Stimulated activated CD4-positive, alpha-beta T cell treated with anti-CD3 and anti-CD28 coated beads, Interleukin-2, amount 100 ng/mL, for 48 hours (primary cell): ENCODE measurements at places on chromosomes 3 and 15.

DNA sequence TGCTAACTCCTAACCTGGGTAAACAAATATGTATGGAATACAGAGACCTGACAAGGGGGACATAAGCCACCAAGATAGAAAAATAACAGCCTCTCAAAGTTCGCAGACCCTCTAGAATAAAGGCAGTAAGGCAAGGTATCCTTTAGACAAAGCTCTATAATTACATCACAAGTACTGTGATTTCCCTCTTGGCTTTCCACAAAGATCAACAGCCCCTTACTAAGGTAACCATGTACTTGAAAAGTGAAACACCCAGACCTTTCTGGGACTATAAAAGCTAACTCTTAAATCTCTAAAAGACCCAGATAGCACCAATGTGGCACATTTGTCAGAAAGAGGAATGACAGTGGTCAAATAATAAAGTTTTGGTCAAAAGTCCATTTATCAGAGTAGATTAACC is 51.9 kb downstream of the TBL1XR1 start:
- no peak for DNase-seq

- no peak for DNase-seq
Observed at GRCh38 chr3:175898194-175898593, 1039.1 kb downstream of the NAALADL2 start.

- no peak for DNase-seq
Observed at GRCh38 chr3:118466795-118467330, 567.8 kb downstream of the IGSF11 start.

DNA sequence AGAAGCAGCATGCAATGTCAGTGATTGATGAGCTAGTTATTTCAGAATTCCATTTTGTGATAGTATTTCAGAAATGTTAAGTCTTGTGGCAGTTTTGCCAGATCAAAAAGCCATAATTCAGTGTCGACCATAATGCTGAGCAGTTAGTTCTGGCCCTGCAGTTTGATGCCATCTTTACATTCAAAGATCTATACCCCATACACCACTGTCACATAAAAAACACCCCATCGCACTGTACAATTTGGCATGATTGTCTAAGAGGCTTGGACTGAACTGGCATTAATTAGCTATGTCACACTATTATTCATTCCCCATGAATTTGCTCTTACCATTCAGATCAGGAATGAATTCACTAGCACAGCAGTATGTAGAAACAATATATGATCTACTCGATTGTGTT is 127.7 kb upstream of the EPHA3 start:
- no peak for DNase-seq

DNA sequence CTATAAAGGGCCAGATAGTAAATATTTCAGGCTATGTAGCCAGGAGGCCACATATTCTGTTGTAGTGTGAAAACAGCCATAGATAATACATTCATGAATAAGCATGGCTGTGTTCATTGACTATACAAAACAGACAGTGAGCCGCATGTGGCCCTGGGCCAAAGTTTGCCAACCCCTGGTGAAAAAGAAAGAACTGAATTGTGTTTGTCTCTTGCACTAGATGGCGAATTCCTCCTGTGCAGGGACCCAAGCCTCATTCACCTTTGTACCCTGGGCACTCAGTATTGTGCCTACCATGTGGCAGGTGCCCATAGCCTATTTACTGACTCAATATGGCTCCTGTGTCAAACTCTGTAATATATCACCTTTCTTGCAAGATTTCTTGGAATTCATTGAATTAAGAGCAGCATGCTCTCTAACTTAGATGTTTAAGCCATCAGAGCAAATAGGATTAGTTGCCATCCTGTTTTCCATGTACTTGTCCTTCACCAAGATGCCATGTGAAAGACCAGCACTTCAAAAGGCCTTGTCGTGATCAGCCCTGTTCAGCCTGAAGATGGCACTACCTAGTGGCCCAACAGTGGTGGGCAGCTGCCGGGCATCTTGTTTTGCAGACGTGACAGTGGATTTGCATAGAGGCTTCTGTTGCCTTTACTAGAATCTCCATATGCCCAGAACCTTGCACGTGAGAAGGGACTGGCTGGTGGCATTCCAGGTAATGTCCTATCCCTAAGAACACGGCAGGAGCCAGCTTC is 50.9 kb upstream of the CMTM7 start:
- DNase-seq: no peak

DNA sequence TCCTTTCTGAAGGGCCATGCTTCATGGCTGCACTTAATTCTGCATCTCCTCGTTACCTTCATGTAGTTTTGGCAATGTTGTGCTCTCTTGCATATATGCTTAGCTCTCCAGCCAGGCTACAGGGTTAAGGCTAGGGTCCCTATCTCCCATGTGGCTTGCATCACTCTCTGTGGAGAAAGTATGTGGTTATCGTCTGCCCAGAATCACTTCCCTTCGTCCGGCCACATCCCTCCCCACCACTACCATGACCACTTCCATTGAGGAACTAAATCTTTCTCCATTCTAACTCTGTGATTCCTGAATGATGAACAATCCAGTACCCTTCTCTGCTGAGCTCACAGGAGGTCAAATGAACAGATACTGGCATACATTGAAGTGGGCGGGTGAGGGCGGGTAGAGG is 34.0 kb downstream of the WWTR1 start:
- DNase-seq: no peak

GRCh38 chr15:39506146-39506545 is 74.7 kb upstream of the THBS1 start:
- DNase-seq: no peak

GRCh38 chr3:31573036-31573779 is 40.5 kb downstream of the STT3B start:
- no peak for DNase-seq

DNA sequence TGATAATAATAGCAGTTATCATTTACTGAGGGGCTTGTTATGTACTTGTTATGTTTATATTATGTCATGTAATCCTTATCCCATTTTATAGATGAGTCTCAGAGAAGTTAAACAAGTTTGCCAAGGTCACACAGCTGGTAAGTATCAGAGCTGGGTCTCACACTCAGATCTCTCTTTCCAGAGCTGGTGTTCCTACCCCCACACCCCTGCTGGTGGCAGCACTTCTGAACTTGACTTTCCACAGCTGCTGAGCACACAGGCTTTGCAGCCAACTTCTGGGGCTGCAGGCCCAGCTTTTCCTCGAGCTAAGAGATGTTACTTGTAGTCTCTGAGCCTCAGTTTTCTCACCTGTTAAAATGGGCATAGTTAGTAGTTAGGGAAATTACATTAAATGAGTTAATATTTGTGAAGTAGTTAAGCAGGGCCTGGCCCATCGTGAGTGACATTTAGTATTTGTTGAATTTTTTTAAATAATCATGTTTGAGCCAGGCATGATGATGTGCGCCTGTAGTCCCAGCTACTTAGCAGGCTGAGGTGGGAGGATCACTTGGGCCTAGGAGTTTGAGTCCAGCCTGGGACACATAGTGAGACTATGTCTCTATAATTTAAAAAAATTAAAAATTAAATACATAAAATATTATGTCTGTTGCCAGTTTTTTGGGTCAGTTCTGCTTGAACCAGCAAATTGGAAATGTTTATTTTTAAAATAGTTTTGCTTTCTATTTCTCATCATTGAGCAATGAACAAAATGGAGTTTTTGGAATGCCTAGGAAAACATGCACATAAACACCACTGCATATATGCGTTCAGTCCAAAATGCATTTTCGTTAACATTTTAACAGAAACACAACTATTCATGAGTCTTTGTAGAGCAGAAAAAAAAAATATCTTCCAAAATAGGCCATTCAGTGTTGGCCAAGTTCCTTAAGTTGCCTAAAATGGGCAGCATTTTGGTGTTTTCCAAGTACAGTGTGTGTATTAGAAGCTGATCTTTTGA is 87.3 kb downstream of the SMAD6 start:
- DNase-seq: no peak

DNA sequence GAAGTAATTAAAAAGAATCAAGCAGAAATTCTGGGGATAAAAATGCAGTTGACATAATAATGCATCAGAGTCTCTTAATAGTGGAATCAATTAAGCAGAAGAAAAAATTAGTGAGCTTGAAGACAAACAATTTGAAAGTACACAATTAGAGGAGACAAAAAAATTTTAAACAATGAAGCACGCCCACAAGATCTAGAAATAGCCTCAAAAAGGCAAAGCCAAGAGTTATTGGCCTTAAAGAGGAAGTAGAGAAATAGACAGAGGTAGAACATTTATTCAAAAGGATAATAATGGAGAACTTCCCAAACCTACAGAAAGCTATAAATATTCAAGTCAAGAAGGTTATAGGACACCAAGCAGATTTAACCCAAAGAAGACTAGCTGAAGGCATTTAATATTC is 113.3 kb downstream of the TBC1D2B start:
- DNase-seq: no peak

- no peak for DNase-seq
Observed at GRCh38 chr3:171356251-171356650, 104.0 kb downstream of the TNIK start.

DNA sequence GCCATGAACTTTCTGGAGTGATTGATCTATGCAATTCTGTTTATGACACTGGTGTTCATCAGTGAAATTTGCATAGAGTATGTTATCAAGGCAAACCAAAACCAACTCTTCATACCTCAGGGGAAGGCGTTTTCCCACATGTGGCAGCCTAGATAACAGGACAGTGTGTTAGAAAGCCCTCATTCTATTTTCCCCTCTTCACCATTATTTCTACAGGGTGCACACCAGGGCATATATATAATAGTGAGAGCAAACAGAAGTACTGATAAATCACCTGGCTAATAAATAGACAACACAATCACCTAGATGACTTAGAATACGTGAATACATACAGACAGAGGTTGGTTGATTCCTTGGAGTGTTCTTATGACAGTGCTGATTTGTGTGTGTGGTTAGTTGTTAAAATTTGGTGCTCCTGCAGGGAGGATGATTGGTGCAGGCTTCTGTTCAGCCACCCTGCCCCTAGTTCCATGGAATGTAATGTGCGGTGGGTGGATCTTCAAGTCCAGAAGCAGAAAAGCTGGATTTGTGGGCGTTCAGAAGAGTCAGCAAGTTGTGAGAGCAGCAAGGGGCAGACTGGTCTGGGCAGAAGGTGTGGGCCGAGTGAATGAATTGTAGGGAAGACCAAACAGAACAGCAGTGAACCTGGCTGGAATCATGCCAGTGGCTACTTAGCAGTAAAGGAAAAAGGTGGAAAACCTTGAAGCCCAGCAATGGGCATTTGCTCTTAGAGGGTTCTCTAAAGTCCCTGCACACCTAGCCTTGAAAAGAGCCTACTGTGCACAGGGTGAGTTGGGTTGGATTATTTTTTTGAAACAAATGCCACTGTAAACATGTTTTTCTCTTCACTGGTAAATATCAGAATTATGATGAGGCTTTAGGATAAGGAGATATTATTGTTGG is 11.7 kb upstream of the RARRES1 start:
- no peak for DNase-seq

DNA sequence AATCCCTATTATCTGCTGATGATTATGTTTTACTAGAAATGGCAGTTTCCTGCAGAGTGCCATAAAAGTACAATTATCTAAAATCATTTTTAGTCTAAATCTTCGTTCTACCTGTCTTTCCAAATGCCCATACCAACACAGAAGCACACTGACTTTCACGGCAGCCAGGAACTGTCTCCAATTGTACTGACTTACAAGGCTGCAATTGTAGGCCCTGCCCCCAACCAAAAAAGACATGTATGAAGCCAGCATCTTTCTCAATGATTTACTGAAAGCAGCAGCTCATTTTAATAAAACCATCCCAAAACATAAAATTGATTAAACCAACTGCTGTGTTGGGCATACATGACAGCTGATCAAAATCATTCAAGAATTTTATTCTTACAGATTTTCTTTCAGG is 119.0 kb downstream of the TBC1D5 start:
- DNase-seq: no peak
